SIG-M5 (cell line): ENCODE measurements at places on chromosomes 4 and X.

- DNase-seq = no peak
Measured at GRCh38 chrX:6456196-6456595, 78.7 kb downstream of the VCX3A start.

GRCh38 chr4:126969360-126970235 lies 663.2 kb upstream of the INTU start:
- DNase-seq = no peak

- no peak for DNase-seq
Measured at GRCh38 chrX:39627257-39627656, 470.5 kb downstream of the BCOR start.

GRCh38 chr4:37665333-37666320 lies 20.5 kb downstream of the RELL1 start:
- DNase-seq = no peak

DNA sequence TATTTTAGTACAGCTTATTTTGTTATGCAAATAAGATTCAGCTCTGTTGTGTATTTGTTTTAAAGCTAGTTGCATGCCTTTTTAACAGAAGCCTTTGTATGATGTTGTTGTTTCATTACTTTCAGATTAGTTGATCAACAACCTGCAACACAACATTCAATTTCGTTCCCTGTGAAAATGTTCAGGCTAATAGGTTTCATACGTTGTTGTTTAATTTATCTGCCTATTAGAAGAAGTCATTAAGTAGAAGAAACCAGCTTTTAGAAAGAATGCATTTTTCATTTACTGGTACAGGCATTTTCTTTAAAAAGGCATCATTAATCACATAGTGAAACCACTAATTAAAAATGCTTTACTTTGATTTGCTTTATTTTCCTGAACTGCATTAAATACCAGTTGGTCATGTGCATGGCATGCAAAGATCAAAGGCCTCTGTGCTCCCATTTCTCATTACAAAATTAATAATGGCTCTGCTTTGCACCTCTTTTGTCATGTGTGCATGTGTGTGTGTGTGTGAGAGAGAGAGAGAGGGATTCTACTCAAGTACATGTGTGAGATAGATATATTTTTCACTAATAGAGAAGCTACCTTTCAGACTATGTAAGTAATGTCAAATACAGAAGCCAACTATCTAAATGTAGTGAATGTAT lies 29.2 kb upstream of the CTSO start:
- no peak for DNase-seq
